ENCODE measurements at places on chromosomes 1 and 21. TPM values are rescaled to one million over a fixed set of nuclear protein-coding genes. Genes with fewer than 3 reads are reported as not detected.

Gene CYP4Z1
- polyA plus RNA-seq: 1.0 TPM

Gene RBM11
- polyA plus RNA-seq: 0.56 TPM

Gene DNAJB4
- 26.0 TPM for polyA plus RNA-seq

Gene TTC22
- 6.3 TPM for polyA plus RNA-seq

Gene MCOLN3
- polyA plus RNA-seq: 1.1 TPM

Gene LRIG2
- polyA plus RNA-seq: 2.4 TPM

Gene TMIGD3
- polyA plus RNA-seq: 0.49 TPM

Gene TEKT2
- 0.12 TPM for polyA plus RNA-seq

Gene PTPRF
- 44.3 TPM for polyA plus RNA-seq

Gene PRCC
- 16.6 TPM for polyA plus RNA-seq

Gene PFKFB2
- polyA plus RNA-seq: 3.3 TPM

Gene LMOD1
- 102 TPM for polyA plus RNA-seq

Gene KCNJ9
- not detected for polyA plus RNA-seq

Gene KDF1
- 0.94 TPM for polyA plus RNA-seq

Gene S100B
- 83.2 TPM for polyA plus RNA-seq

Gene DUSP10
- polyA plus RNA-seq: 3.4 TPM

Gene PLK3
- 50.9 TPM for polyA plus RNA-seq

Gene THEMIS2
- 26.1 TPM for polyA plus RNA-seq

Gene PEX10
- 18.8 TPM for polyA plus RNA-seq

Gene NPHS2
- not detected for polyA plus RNA-seq

Gene WDR64
- not detected for polyA plus RNA-seq

Gene TSPEAR
- 0.56 TPM for polyA plus RNA-seq

Gene FCN3
- 8.8 TPM for polyA plus RNA-seq

Gene EFCAB7
- polyA plus RNA-seq: 2.0 TPM

Gene CFAP74
- polyA plus RNA-seq: 0.22 TPM

Gene ARHGAP30
- polyA plus RNA-seq: 2.3 TPM

Gene AMY2B
- 46.1 TPM for polyA plus RNA-seq

Gene SLC45A3
- 1.7 TPM for polyA plus RNA-seq

Gene MFSD2A
- 1.5 TPM for polyA plus RNA-seq

Gene MAN1C1
- polyA plus RNA-seq: 18.2 TPM

Gene RIIAD1
- not detected for polyA plus RNA-seq

Gene MYOC
- 2.9 TPM for polyA plus RNA-seq

Gene SLC30A1
- 5.3 TPM for polyA plus RNA-seq

Gene CHAF1B
- 1.5 TPM for polyA plus RNA-seq

Gene C1orf116
- 2.3 TPM for polyA plus RNA-seq

Gene CD1E
- not detected for polyA plus RNA-seq

Gene THEM5
- not detected for polyA plus RNA-seq

Gene FAM72B
- polyA plus RNA-seq: 0.45 TPM

Gene MTF2
- polyA plus RNA-seq: 3.1 TPM

Gene DFFA
- polyA plus RNA-seq: 10.8 TPM

Gene C8A
- polyA plus RNA-seq: not detected
